ENCODE measurements at places on chromosomes 1 and 21.

DNA sequence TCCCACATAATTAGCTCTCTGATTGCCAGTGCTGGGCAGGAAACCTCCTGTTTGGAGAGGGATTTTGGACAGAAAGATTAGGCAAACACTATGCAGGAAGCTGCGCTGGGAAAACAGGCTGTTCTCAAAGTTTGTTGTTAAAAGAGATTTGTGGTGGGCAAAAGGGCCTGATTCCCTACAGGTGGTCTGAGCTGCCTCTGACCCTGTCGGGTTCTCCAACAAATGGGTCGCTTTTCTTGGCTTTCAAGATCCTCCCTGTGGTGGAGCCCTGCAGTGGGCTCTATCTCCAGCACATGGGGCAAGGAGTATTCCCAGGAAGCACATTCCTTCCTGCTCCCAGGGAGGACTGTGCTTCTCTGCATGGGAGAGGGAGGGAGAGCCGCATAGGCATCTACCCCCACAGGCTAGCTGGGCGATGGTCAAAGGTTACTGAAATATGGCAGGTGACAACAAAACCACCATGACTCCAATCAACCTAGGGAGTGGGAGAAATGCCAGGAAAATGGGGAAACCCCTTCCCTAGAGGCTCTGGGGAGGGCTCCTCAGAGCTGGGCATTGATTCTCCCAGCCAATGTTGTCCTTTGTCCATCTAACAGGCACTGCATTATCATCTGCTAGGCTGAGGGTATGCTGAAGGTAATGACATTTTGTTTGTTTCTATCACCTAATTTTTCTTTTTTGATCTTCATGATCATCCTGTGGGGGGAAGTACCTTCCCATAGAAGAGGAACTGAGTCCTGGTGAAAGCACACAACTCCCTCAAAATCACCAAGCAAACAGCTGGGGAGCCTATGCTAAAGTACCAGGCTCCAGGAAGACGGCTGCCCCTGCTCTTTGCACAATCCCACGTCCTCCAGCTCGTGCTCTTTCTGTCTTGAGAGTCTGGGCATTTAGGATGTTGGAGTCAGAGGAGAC, 85.3 kb downstream of the PLXNA2 start:
- DNase-seq, result no peak

DNA sequence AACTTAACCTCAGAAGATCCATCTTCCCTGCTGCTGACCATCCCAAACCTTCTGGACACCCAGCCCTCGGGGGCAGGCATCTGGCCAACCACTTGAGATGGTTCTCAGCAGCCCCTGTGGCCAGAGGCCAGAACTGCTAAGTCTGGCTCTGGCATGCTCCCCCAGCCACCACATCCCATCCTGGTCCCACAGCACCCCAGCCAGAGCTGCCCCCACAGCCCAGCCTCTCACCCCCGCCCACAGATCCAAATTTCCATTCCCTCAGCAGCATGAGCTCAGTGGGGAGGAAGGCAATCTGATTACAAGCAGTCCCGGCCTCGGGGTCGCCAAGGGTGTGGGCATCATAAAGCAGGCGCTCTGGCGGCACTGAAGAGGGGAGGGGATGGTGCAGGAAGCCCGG, 45.6 kb downstream of the GLIS1 start:
- no peak for DNase-seq

DNA sequence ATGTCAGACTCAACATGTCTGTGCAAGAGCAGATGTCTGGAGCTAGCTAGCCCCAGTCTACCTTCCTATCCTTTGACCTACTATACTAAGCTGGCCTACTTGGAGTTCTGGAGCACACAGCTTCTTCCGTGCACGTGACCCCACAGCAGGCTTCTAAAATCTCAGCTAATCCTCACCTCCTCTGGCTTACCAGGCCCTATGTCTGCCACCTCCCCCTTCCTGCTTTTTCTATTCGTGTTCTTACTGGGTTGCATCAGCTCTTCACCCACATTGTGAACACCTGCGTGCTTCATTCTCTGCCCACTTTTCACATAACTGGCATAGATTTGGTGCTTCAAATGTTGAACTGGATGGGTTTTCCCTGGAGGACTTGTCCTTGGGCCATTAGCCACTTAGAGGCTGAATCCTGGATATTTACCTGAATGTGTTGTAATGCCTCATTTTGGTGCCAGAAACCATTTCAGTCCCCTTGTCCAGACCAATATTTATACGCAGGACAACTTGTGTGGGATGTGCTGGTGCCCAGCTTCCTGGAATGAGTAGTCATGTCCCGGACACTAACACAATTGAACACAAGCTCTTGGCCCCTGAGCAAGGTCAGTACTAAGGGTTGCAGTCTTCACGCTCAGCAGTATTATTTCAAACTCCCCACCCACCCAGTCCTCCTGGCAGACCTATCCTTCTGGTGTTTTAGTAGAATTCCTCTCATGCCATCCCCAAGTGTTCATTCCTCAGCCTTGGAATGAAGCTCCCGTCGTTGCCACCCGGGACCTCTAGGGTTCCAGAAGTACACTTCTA, 24.0 kb downstream of the TENT5C start:
- no peak for DNase-seq

GRCh38 chr1:98045211-98045766, 124.5 kb upstream of the DPYD start:
- no peak for DNase-seq

GRCh38 chr1:32744071-32744425, 41.5 kb upstream of the SYNC start:
- DNase-seq, result no peak

GRCh38 chr1:195733826-195734225, 874.4 kb downstream of the KCNT2 start:
- DNase-seq, result no peak

Measured in mesothelial cell of epicardium (in vitro differentiated cells).